ENCODE measurements at places on chromosomes 6 and 20.
A peak's percentile ranks its signal among the peaks of the same experiment; 100 is the strongest.

DNA sequence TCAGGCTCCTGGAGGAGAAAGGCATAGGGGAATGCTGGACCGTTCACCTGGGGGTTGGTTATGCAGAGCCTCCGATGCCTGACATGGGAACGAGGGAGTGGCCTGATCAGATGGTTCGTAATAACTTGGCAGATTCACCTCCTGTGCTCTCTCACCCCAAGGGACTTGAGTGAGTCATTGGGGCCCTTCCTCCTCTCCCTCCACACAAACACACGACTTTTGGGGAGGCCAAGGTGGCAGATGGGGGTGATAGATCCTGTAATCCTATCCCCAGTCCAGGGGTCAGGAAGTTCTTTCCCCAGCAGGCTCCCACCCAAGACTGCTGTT, 45.6 kb upstream of the ARFGEF2 start:
- no peak for DNase-seq

GRCh38 chr20:24783631-24784492, 165.2 kb upstream of the CST7 start:
- DNase-seq = no peak

GRCh38 chr20:62136283-62137091, 6.7 kb downstream of the PSMA7 start:
- DNase-seq = peak; percentile 9

GRCh38 chr6:75219263-75219662, 13.4 kb upstream of the COL12A1 start:
- DNase-seq = no peak

DNA sequence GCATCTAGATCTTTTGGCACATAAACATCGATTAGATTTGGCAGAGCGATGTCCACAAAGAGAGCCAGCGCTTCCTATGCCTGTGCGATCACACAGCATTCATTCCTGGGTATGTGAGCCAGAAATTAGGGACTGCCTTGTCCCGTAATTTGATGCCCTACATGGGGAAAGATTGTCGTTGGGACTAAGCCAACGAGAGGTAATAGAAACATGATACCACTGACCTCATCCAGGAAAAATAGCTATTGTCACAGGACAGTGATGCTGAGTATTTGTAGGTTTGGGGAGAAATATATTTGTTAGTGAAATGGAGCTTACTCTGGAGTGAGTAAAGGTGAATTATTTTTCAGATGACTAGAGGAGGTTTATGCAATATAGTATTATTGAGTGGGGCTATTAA, 154.0 kb downstream of the TSHZ2 start:
- DNase-seq = no peak
